Peyer's patch (tissue), 4 donors: ENCODE measurements at places on chromosomes 6 and 20.

- DNase-seq: no peak
Measured at GRCh38 chr6:85565736-85566135, 27.9 kb downstream of the SNX14 start.

- DNase-seq: no peak
Measured at GRCh38 chr20:37789408-37789807, 95.6 kb downstream of the CTNNBL1 start.

- no peak for DNase-seq
Measured at GRCh38 chr20:6157345-6157744, 34.5 kb upstream of the FERMT1 start.

- DNase-seq: peak; percentile 98
Measured at GRCh38 chr6:3063733-3064700, 4.3 kb upstream of the RIPK1 start.

DNA sequence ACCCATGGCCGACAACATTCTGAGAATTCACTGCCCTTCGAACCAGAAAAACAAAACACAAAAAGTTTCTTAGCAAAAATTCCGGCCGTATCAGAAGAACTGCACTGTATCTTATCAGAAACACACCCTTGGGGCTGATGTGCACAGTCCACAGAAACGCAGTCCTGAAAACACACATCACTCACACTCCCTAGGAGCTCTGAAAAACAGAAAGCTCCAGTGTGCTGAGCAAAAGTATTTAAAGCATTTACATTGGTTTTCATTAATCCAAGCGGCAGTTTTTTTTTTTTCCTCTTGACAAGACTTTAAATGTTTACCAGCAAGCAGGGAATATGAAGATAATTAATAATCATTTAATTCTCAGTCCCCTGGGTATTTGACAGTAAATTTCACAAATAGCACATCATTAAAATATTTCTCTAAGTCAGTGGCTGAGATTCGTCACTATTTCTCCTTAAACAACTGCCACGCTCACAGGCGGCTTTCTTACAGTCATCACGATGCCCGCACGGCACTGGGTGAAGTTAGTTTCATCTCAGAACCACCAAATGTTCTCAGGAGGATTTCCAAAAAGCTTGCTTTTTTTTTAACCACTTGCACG, 13.3 kb downstream of the NFATC2 start:
- no peak for DNase-seq

GRCh38 chr6:73704260-73704659, 8.3 kb downstream of the CD109 start:
- DNase-seq: no peak
